ENCODE measurements at places on chromosomes 12 and 14.

GRCh38 chr12:52044292-52044983 lies 6.8 kb upstream of the NR4A1 start:
- DNase-seq, result no peak

DNA sequence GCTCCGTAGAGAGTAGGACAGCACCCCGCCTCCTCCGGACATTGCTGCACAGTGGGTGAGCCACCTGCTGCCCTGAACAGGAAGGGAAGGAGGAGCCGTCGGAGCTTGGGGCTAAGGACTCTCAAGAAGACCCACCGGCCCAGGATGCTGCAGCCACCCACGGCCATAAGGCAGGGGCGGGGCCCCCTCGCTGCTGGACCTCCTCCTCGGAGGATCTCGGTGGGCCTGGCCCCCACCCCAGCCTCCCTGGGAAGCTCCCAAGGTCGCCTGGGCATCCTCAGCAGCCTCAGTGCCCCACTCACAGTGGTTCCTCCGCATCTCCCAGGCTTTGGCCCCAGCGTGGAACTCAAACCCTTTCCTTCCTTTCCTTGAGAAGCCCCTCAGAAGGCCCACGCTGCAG lies 68.6 kb upstream of the DIO3 start:
- peak; percentile 13 for DNase-seq

- peak; percentile 29 for DNase-seq
These were observed 581 bp downstream of the PAPOLA start for GRCh38 chr14:96502621-96503305.

DNA sequence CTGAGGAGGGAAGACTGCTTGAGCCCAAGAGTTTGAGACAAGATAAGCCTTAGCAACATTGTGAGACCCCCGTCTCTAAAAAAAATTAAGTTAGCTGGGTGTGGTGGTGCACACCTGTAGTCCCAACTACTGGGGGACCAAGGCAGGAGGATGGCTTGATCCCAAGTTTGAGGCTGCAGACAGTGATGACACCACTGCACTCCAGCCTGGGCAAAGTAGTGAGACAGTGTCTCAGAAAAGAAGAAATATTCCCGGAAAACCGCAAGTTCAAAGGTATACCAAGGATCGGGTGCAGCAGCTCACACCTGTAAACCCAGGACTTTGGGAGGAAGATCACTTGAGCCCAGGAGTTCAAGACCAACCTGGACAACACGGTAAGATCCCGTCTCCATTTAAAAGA lies 5.8 kb downstream of the PTGES3 start:
- no peak for DNase-seq

DNA sequence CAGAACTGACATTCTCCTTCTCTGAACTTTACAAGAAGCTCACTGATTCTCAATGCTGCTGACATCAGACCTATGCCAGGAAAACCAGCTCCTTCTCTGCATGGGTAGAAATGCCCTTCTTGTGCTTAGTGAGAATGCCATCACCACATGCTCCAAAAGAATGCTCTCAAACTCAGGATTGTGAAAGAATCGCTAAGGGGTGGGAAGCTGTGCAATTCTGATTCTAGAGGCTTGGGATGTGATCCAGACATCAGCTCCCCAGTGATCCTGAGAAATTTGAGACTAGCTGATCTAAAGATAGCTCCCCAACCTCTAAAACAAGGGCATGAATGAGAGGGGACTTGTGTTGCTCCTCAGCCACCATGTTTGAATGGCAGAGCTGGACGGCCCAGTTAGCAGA lies 113.2 kb downstream of the DPF3 start:
- no peak for DNase-seq

DNA sequence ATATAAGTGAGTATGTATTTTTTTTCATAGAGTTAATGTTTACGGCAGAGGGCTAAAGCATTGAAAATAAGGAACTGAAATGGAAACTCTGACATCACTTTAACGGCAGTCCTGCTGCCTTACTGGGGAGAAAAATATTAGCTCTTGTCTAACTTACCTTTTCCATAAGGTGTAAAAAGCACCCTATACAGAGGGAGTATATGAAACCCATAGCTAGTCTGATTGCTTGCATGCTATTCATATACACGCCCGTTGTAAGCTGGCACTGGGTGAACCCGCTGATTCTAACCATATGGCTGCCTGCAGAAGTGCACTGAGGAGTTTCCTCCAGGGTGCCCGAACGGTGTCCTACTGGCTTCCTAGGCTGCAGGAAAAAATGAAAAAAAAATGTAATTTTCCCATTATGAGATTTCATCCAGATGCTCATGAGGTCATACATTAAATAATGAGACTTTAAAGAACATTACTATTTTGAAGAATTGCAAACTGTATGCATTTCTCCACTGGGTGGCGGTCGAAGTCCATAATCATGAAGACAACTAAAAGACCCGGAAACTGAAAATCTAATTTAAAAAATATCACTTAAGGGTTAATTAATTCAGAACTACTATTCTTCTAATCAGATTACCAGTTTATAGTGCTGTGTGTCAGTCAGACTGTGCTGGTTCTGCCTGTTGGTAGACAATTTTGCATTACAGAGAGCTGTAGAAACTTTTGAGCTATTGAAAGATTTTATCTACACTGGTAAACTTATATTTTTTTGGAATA lies 144.7 kb downstream of the ALX1 start:
- no peak for DNase-seq

DNA sequence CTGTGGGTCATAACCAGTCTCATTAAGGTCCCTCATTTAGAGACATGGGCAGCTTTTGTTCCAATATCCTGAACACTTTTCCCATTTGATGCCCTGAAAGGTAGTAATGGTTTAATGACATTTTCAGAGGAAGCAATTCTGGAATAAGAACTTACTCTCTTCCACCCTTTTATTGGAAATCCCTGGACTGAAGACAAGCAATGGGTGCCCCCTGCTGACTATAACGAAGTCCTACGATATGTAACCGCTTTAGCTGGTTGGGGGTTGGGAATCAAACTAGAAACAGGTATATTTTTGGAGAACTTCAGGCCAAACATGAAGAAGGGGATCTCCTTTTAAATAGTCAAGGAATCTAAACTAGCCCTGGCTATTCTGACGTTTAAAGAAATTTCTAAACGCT lies 20.5 kb downstream of the SARNP start:
- no peak for DNase-seq

GRCh38 chr14:36161776-36162175 lies 14.7 kb downstream of the PTCSC3 start:
- DNase-seq, result no peak

GRCh38 chr12:42790761-42791151 lies 201.2 kb upstream of the PRICKLE1 start:
- DNase-seq, result no peak
